ENCODE measurements at places on chromosomes 6 and 20.
A peak's percentile ranks its signal among the peaks of the same experiment; 100 is the strongest.

DNA sequence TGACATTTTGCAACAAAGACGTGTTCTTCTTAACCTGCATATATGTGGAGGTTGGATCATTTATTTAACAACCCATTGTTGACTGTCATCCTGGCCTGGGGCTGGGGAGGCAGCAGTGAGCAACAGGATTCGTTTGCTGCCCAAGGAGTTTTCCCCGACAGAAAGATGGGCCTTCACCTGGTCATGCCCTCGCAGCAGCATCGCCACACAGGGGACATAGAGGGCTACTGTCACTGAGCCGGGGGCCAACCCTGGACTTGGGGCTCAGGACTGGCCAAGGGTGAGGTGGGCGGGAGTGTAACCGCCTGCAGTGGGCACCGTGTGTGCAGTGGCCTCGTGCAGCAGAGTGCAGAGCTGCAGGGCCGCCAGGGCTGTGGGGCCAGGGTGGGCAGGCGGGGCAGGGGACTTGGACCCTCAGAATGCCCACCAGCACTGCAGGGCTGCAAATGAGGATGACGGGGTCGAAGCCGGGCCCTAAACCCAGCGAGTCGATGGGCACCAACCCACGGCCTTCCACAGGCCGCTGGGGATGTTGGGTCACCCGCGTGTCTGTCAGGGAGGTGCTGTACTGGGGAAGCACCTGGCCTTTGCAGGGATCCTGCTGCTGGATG, 11.8 kb downstream of the DUSP22 start:
- DNase-seq: no peak

DNA sequence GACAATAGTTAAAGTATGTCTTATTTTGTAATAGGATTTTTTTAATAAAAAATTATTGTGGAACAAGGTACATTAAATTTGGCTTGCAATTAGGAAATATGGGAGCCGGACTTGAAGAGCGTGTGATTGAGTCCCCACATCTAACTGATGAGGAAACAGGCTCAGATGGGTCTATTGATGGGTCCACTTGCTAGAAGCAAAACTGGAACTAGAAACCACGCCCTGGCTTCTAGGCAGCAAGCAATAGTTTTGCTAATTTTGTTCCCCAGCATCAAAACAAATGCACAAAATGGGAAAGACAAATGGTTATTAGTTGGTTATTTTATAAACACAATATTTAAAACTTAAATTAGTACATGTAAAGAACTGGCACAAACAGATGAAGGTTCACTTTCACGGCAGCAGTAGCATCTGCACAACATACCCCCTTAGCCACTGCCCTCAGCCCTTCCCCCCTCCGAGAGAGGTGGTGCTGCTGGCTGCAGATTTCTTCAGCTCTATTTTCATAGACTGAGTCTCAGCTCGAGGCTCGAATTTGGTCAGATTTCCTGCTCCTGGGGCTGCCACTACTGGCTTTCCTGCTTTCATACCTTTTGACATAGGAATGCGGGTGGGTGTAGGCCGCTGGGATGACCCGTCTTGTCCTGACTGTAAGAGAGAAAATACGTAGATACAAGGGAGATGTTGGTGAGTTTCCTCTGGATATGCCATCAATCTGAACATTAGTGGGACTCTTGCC, 23.8 kb upstream of the TMEM30A start:
- no peak for DNase-seq

DNA sequence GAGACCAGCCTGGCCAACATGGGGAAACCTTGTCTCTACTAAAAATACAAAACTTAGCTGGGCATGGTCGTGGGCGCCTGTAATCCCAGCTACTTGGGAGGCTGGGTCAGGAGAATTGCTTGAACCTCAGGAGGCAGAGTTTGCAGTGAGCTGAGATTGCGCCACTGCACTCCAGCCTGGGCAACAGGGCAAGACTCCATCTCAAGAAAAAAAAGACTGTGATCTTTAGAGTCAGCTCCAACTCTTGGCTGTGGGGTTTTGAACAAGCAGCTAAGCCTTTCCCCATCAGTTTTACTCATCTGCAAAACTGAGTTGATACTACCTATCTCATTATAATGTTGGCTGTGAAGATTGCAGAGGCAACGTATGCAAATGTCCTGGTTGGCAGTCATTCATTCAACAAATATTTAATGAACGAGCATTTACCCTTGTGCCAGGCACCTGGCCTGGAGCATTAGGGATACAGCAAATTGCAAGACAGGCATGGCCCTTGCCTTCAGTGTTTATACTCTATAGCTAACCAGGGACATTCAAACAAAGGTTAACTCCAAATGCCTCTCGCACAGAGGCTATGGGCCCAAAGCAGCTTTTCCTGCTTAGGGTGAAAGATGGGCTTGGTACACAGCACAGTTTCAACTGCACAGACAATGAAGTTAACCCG, 37.8 kb downstream of the ILRUN start:
- DNase-seq: peak; percentile 11

- DNase-seq: no peak
Observed at GRCh38 chr20:11867291-11867919, 50.3 kb upstream of the BTBD3 start.

- DNase-seq: no peak
Observed at GRCh38 chr20:49978685-49979029, 4.1 kb upstream of the SNAI1 start.

DNA sequence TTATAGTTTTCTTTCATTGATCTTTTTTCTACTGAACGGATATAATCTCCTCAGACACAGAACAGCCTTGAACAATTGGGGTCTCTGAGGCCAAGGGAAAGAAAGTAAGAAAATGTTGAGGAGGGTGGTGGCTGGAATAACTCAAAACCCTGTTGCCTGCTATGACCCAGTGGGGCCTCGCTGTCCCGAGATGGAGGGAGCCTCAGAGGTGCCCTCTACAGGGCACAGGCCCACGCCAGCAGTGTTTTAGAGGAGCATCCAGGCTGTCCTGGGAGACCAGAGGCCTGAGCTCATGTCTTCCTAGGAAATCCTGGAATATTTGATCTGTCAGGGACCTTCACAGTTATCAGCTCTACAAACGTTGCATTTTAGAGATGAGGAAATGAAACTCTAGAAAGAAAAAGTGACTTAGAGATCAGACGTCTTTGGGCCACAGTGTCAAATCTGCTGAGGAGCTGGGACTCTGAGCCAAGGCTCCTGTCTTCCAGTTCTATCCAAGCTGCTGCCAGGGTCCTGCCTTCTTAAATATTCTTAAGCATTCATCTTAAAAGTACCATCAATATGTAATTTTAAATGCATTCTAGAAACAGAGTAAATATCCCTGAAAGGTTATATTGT, 26.3 kb downstream of the ALDH5A1 start:
- DNase-seq: no peak

DNA sequence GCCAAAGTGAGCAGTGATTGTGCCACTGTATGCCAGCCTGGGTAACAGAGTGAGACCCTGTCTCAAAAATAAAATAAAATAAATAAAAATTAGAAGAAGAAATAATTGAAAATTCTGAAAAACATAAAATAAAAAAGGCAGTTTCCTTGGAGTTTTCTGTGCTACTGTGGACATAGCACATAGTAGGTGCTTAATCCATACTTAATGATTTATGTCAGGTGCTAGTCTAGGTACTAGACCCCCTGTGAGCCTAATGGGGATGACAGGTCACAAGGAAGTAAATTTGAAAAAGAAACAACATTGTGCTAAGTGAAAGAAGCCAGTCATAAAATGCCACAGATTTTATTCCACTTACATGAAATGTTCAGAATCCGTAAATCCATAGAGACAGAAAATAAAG, 9.2 kb upstream of the SLC9A8 start:
- DNase-seq: no peak

GRCh38 chr20:6919792-6920468, 152.4 kb downstream of the BMP2 start:
- DNase-seq: no peak

DNA sequence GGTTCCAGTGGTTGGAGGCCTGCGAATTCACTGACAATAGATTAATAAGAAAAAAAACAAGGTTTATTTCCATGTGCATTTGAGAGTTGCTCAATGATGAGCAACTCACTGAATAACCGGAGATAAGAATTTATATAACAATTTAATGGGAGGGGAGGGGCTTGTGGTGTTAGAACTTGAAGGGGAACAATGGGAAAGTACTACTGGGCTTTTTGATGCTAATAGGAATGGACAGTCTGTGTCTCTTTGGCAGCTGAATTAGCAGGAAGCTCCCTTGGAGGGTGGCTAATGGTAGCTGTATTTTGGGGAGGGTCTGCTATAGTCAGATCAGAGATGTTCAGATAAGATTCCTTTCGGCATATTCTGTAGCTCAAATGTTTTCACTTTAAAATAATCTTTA, 62.4 kb upstream of the GMDS start:
- no peak for DNase-seq

DNA sequence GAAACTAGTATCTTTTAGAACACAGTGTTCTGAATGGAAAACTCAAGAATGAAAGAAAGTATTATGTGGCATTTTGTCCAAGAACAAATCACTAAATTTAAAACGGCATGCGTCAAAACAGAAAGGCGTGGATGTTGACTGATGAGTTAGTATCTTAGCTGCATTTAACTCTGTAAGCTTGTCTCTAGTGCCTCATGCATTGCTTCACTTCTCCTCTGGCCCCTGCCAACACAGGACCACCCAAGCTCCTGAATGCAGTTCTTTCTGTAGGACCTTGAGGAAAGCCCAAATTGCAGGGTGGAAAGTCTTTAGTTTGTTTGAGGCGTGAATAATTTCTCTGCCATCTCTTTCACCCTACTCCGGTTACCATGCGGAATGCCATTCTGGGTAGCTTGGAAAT, 632.2 kb downstream of the COL12A1 start:
- no peak for DNase-seq

GRCh38 chr20:38962928-38963401, 821 bp downstream of the DHX35 start:
- no peak for DNase-seq

DNA sequence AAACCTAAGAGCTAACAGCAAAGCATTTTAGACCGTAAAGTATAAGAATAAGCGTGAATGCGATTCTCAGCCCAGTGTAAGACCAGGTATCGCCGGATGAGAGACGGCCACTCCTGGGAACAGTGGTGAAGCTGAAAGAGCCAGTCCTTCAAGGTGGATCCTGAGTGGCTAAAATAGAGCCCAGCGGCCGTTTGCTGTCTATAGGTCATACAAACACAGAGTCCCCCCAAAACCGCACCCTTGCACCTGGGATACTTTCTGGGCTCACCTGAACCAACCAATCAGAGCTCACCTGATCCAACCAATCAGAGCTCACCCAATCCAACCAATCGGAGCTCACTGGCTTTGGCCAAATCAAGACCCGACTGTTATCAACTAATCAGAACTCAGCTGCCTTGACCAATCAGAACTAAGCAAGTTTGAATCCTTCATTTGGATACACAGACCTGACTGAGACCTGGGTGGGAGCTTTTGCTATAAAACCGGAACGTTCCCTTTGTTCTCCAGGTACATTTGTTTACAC, 248.2 kb downstream of the DLL1 start:
- DNase-seq: no peak

DNA sequence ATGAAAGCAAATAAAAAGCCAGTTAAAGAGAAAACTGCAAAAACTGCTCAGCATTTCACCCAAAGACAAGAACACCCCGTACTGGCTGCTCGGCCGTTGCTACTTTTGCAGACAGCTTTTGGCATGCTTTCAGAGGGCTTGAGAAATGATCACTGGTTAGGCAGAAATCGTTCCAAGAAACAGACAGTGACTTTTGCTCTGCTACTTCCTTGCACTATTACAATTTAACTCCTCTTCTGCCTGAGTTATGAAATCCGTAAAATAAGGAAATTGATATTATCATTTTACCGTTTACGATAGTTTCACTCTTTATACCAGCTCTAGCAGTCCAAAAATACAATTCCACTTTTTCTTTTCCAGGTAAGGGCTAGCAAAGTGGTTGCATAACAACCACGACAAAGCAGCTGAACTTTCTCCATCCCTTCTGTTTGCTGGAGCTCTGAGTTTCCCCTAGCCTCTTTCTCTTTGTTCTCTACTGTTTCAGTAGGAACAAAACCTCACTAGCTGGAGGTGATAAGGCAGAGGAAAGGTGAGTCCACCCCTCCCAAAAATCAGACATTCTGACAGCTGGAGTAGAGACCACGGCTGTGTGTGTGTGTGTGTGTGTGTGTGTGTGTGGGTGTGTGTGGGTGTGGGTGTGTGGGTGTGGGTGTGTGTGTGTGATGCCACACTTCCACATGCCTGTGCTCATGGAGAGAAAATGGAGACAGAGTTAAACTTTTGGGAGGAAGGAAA, 191.8 kb upstream of the RREB1 start:
- no peak for DNase-seq

DNA sequence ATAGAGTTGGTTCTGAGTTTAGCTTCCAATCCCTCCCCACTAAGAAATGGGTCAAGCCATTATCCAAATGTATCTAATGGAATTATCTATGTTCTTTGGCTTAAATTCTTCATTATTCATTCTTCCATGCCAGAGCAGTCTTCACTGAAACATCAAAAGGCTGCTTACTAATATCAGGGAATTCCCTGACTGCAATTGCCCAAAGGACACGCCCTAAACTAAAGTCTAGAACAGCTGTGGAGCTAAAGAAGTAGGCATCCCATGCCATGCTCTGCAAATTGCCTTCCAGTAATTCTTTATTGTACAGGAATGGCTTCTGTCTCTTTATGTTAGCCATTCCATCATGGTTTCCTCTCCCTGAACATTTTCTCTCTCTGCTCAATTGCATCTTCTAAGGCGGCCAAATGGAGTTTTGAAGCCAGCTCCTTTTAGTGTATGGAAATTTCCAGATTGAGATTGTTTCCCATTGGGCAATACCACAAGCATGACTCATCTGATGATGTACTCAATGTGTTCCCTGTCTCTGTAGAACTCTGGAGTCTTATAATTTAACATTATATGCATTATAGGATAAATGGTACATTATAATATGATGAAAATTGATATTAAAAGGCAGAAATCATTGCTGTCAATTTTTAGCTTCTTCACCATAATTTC, 28.8 kb upstream of the TSHZ2 start:
- no peak for DNase-seq

GRCh38 chr6:2181567-2181966, 63.8 kb downstream of the GMDS start:
- no peak for DNase-seq

DNA sequence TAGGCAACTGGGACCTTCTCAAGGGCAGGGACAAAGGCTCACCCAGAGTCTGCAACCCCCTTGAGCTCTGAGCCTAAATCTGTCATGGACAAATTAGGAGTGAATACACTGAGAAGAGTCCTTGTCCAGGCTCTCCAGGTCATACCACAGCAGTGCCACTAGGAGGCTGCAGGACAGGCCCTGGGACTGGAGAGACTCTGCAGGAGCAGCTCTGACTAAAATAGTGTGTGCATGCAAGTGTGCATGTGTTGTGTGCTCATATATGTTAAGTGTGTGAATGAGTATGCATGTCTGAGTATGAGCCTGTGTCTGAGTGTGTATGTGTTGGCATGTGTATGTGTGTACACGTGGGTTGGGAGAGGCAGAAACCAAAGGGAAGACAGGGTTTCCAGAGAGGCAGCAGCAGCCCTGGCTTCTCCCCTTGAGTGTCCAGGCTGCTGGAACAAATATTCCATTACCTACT, 27.1 kb downstream of the MRPL14 start:
- DNase-seq: no peak

Measured in NCI-H1930 (cell line).